ENCODE measurements at places on chromosomes 16 and 17.

DNA sequence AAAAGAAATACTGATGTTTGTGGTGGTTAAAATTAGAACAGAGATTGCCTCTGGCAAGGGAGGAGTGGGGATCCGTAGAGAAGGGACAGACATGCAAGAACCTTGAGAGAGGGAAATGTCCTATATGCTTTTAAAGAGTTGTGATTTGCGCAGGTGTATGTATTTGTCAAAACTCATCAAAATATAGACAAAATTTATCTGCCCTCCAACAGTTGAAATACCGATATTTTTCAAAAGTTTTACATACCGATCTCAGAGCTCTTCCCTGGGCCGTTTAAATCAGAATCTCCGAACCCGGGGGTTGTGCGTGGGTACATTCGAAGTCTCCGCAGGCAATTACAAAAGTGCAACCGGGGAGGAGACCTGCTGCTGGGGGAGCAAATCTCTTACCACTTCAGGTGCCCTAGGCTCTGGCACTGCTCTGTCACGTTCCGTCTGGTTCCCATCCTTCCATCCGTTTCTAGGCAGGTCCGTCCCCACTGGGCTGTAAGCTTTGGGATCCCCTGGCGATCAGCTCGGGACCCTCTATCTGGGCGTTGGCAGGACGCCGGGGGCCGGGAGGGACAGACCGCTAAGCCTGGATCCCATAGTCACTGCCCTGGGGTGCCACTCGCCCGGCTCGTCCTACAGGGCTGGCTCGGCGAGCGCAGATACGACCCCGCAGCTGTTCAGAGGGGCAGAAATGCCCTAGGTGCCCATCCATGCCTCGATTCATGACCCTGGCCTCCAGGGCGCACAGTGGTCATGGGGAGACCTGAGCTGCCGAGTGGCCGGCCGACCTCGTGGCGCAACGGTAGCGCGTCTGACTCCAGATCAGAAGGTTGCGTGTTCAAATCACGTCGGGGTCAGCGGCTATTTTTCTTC is 4.2 kb downstream of the BORCS6 start:
- DNase-seq, result peak; percentile 72

DNA sequence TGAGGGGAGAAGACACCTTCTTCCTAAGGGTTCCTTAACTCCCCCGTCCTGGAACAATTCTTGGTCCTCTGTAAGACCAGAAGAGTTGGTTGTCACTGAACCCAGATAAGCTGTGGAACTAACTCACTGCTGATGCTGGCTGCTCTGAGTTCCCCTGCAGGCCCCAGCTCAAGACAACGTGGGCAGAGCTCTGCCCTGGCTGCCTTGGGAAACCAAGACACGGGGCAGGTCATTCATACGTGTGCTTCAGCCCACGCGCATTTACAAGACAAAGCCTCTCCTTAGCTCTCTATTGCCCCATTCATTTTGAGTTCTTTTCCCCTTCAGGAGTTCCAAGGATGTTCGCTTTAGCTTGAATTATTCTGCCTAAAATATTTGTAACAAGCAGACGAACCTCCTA is 3.4 kb upstream of the NAT9 start:
- no peak for DNase-seq

DNA sequence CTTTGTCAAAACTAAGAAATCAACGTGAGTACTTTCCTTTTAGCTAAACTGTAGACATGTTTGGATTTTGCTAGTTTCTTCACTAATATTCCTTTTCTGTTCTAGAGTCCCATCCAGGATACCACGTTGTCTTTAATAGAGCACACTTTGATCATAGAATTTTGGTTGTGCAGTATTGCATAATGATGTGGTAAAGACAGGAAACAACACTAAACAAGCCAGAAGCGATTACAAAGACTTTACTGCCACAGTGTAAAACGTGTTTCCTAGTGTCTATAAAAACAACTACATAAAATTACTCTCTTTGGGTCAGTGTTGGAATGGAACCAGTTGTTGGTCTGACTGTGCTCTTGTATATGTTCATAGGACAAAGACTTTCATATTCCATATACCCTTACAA is 19.3 kb downstream of the SHISA9 start:
- DNase-seq, result no peak

DNA sequence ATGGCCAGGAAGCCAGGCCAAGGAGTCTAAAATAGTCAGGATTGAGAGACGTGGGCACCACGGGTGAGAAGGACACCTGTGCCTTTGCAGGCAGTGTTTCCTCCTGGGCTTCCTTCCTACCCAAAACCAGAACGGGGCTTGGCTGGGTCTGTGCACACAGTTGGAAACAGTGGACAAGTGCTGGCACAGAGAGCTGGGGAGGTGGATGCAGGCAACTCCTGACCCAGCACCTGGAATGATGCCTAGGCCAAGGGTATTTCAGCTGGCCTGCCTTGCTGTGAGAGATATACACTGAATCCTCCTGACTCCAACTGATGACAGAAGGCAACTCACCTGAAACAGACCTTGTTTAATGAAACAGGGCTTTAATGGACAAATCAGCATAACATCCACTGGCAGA is 186.2 kb downstream of the SLC39A11 start:
- DNase-seq, result no peak

GRCh38 chr17:15309793-15310192 is 31.6 kb downstream of the TEKT3 start:
- no peak for DNase-seq

DNA sequence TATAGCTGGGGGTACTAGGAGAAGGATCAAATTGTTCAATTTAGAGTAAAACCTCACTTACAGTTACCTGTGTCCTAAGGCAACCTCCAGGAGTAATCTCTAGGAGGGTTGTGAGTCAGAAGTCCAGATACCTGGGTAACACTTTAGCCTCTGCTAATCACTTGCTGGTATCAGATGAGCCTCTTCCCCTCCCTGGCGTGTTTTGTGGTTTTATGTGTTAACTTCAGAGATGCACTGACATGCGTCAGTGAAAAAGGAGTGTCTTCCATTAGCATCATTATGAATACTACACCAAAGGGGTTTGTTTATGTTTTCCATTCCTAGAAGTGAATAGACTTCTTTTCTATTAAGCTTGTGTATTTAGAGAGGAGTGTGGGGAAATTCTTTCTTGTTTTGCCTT is 208.2 kb downstream of the FTO start:
- DNase-seq, result peak; percentile 55

DNA sequence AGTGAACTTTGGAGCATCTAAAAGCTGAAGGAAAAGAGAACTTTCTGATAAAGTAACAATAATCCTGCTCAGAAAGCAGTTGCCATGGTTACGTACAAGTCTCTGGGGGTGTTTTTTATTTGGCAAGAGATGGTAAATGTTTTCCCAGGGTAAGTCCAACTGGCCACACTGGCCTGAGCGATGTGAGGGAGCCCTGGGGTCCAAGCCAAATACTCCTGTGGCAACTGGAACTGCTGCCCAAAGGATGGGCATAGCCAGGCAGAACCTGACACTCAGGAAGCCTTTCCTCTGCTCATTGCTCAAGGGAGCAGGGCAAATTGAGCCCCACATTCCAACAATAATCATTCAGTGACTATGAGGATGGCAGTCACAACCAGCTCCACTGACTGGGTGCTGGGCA is 26.8 kb upstream of the WSCD1 start:
- DNase-seq, result no peak

DNA sequence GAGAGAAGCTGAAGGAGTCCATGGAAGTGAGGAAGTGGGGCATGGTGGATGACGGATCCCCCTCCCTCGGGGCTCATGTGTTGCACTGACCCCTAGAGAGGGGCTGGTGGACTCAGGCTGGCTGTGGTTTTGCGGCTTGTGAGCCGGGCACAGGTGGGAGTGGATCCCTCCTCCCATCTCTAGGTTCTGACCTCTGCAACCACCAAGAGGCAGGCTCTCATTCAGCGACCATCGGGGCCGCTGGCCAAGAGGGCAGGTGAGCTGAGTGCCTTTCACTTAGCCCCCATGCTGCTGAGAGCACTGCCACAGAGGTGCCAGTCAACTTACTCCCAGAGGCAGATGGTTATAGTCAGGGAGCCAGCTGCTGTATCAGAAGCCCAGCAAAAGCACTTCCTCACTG is 67.3 kb downstream of the SCNN1B start:
- no peak for DNase-seq

- DNase-seq, result no peak
These were observed 529.1 kb downstream of the WWOX start for GRCh38 chr16:78628461-78629045.

GRCh38 chr17:12790249-12791106 is 1.2 kb downstream of the ARHGAP44 start:
- DNase-seq, result peak; percentile 17

All from NCI-H345 (cell line).